ENCODE measurements at places on chromosomes 11 and 22.
A peak's percentile ranks its signal among the peaks of the same experiment; 100 is the strongest.

DNA sequence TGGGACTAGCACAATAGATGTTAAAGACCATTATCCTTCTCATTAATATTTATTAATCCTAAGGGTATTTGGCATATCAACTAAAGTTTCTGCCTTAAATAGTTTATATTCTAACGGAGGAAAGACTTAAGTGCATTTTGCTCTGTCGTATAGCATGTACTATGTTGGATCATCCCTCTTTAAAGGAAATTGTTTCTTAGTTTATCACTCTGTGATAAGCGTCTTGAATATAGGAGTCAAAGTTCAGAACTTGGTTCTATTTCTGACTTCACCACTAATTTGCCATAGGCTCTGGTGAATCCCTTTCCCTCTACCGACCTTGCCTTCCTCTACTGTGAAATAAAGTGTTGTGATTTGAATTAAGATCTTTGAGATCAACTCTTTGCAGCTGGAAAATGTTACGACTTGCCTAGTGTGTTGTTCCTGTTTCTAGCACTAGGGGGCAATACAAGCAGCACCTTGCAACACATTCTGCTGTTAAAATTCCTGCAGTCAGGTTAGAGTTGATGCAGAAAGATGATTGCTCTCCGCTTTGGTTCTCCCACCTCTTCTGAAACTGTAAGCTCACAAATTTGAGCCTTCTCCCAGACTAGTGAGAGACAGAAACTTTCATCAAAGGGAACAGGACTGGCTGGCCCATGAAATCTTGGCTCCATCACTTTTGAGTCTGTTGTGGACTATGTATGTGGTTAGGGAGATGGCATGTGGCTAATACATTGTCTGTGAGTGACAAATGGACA, 27.8 kb upstream of the ZNRF3 start:
- no peak for DNase-seq

DNA sequence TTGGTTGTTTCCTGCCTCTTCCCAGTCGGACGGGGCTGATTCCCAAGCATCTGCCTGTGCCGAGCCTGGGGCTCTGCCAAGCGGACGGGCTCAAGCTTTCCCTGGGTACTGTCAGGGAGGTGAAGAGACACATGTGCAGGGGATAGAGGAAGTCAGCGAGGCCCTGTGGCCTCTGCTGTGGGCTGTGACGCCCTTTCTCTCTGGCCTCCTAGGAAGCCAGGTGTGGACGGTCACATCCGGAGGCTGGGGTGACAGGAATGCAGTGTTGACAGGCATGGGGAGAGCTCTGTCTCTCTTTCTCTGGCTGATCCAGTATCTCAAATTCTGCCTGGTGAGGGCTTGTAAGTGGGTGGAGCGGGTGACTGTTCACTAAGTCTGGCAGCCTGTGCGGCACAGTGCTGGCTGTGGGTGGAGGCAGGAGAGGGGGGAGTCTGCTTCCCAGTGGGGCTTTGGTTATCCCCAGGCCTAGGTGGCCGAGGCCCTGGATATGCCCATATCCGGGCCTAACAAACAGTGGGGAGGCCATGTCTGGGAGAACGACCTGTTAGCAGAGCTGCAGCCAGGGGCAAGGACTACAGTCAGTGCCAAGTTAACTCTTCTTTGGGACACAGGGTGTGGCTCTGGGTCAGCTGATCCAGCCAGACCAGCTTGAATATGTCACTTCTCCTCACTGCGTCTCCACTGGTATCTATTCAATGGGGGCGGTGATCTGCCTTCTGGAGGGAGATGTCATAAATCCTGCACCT, 1.9 kb downstream of the KCTD17 start:
- no peak for DNase-seq

DNA sequence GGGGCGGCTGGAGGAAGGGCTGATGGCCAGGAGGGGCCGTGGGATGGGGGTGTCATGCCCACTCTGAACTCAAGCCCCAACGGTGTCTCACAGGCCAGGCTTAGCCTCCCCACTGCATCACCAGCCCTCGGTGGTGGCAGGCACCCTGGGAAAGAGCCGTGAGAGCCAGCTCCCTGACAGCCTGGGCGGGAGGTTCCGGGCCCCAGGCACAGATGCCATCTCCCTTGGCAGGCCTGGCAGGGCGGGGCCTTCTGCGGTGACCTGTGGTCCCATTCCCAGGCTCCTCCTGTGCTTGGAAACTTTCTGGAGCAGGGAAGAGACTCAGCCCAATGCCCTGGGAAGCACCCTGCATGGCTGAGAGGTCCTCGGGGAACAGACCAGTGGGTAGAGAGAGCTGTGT, 4.8 kb downstream of the PHLDA2 start:
- DNase-seq: no peak

DNA sequence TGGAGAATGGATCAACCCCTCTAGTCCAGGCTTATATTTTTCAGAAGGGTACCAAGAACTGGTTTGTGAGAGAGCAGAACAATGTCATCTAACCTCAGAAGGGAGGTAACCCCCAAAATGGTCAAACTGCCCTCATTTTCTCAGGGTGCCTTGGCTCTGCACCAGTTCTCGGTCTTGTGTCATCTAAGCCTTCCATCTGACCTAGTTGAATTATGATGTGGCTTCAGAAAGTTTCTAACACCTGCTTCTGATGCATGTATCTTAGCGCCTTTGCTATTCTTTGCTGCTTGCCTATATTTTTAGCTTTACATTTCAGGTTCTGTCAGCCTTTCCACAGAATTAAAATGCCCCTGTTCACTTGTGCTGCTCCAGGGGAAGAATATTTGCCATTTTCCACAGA, 91.7 kb upstream of the E2F8 start:
- DNase-seq: no peak

DNA sequence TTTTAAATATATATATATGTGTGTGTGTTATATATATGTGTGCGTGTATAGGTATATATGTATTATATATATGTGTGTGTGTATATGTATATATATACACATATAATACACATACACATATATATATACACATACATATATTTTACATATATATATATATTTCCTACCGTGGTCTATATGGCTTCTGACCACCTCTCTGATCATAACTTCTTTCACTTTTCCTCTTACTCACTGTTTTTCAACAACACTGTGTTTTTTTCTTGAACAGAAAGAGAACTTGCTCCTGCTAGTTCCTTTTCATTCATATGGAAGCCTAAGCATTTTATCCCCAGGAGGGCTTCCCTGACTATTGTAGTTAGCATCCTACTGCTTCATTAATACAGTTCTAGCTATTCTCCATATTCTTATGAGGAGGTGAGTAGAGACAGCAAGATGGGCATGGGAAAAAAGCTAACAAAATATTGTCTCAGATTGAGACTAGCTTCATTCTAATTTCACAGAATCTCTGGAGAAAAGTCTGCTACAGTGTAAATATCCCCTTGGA, 38.5 kb upstream of the CTSC start:
- no peak for DNase-seq

- DNase-seq: no peak
Measured at GRCh38 chr11:995752-996420, 40.6 kb downstream of the MUC6 start.

DNA sequence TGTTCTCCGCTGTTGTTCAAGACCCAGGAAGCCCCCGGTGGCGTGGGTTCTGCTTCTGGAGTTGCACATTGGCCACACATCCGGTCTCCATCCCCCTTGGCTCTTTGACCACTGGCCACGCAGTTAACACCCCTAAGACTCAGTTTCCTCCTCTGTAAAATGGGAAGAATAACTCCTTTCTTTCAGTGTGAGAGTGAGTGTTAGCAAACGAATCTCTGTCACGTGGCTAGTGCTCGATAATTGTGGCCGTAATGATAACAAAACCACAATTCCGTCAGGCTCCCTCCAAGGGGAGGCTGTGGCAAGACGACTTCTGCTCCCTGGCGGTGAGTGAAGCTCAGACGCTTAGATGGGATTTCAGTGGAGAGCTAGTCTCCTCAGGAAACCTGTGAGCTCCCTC, 315.2 kb upstream of the B3GAT1 start:
- DNase-seq: no peak

- DNase-seq: no peak
Measured at GRCh38 chr22:48662476-48663135, 1165.1 kb downstream of the BRD1 start.

GRCh38 chr11:126149759-126150625, 61.5 kb downstream of the RPUSD4 start:
- DNase-seq: no peak

GRCh38 chr11:120079750-120080610, 57.9 kb downstream of the TRIM29 start:
- no peak for DNase-seq

DNA sequence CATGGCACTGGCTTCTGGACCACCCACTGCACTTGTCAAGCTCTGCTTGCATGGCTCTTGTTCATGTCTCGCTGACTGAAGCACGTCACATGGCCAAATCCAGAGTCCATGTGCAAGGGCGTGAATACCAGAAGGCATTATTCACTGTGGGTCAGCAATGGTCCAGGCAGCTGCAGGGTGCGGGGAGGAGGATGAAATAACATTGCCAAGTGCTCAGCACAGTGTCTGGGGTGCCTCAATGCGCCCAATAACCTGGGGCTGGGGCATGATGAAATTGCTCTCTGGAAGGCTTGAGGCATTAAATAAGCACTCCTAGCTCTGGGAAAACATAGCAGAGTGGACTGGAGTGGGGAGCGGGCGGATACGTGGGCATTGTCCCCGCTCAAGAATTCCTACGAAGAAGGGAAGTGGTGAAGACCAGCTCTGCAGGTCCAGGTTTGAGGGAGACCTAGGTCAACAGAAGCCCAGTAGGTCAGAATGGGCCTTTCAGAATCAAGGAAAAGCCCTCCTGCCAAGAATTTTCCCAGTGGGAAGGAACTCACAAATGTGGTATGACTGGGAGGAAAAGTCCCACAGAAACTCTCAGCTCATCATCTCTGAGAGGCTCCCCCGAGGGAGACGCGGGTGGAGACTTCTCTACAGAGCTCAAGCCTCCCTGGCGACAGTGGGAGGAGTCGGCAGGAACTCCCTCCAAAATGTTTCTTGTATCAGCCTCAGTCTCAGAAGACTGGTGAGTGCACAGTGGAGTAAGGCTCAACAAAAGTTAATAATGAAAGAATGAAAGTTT, 15.3 kb upstream of the ACCSL start:
- no peak for DNase-seq

- DNase-seq: no peak
Measured at GRCh38 chr11:11969380-11970215, 38.8 kb downstream of the DKK3 start.

DNA sequence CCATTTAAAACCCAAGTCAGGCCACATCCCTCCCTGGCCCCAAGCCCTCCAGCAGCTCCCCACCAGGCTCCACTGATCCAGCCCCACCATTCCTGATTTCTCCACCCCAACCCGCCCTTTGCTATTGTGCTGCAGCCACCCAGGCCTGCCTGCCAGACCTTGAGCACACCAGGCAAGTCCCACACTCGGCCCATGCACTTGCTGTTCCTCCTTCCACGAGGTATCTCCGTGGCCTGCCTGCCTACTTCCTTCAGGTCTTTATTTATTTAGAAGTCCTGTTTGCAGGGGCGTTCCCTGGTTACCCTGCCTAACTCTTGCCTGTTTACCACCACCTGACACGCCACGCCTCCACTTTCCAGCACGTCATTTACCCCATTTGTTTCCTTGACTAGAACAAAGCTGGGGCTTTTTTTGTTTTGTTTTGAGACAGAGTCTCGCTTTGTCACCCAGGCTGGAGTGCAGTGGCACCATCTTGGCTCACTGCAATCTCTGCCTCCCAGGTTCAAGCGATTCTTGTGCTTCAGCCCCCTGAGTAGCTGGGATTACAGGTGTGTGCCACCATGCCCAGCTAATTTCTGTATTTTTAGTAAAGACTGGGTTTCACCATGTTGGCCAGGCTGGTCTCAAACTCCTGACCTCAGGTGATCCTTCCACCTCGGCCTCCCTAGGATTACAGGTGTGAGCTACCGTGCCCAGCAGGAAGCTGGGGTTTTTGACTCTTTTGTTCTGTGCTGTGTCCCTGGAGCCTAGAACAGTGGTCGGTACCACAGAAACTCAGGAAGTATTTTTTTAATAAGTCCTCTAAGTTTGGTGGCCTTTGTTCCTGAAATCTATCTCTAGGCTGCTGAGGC, 6.7 kb downstream of the CENPM start:
- peak; percentile 97 for DNase-seq

- DNase-seq: no peak
Measured at GRCh38 chr11:11247086-11247485, 106.0 kb downstream of the CSNK2A3 start.

- DNase-seq: peak; percentile 61
Measured at GRCh38 chr11:63813035-63813562, at the start of gene SPINDOC. SPINDOC (plus strand) TSS chr11:63813456; CDS start chr11:63813687, 231 bp downstream.

GRCh38 chr11:44840521-44841251, 110.0 kb downstream of the TP53I11 start:
- no peak for DNase-seq

GRCh38 chr11:64222651-64223000, 3.4 kb downstream of the TRPT1 start:
- DNase-seq: no peak

DNA sequence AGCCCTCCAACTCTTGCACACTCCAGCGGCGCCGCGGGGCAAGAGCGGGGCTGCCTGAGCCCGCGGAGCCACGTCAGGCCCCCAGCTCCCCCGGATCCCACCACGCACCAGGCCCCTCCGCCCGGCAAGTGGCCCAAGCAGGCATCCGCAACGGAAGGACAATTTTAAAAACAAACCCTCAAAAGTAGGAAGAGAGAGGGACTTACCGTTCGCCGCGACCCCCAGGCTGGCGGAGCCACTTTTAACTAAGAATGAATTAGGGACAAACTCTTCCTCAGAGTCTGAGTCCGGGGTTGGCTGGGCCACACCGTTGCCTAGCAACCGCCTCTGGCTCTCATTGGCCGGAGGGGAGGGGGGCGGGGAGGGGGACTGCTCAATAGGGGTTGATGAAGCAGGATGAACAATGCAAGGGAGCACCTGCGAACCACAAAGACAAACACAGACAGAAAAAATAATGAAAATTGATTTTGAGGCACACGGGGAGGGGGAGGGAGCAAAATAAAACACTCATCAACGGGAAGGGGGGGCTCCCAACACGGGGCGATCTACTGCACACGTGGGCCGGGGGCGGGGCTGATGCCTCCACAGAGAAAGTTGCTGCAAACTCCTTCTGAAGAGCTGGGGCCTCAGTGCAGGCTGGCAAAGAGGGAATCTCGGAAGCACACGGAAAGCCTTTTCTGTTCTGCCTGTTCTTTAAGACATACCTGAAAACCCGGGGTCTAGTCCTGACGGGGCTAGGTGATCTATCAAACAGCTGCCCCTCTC, 387.5 kb upstream of the NARS2 start:
- no peak for DNase-seq

DNA sequence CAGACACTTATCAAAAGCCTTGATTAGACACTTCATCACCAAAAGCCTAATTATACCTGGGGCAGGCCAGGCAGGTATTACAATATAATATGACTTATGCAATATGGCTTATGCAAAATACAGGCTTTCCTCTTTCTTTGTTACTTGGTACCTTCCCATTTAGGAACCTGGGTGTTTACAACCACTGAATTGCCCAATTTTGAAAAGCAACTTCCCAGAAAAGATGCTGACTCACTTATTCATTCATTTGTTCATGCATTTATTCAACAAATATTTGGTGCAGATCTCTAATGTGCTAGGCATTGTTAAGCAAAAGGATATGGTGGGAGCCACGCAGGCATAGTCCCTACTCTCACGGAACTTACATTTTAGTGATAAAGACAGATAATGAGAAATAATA, 13.6 kb upstream of the JAML start:
- no peak for DNase-seq

Measured in stimulated activated CD8-positive, alpha-beta memory T cell treated with anti-CD3 and anti-CD28 coated beads, Interleukin-7, amount 100 ng/mL, for 48 hours (primary cell).